ENCODE measurements at places on chromosomes 7 and 10.

DNA sequence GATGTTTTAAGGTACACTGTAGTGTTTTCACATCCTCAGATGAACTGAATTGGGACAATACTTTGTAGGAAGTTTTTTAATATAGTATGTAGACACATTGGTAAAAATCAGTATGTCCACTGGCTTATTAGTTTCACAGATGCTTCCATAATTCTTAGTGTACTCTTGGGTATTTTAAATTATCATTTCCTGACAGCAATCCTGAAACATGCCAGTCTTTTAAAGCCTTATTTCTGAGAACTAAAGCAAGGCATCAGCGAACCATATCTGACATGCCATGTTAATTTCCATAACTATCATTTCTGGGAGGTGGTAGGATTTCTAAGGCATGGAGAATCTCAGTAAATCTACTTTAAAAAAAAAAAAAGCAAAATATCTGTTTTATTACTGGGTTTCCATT, 266.4 kb downstream of the ADK start:
- no peak for DNase-seq

- DNase-seq: no peak
Measured at GRCh38 chr10:33160151-33160550, 174.3 kb downstream of the NRP1 start.

DNA sequence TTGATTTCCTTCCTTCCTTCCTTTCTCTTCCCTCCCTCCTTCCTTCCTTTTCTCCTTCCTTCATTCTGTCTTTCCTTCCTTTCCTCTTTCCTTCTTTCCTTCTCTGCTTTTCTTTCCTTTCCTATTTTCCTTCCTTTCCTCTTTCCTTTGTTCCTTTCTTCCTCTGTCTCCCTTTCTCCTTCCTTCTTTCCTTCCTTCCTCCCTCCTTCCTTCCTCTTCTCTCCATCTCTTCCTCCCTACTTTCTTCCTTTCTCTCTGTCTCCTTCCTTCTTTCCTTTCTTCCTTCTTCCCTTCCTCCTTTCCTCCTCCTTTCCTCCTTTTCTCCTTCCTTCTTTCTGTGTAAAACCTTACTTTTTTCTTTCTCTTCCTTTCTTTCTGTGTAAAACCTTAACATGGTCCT, 32.3 kb upstream of the NPTX2 start:
- DNase-seq: no peak

- no peak for DNase-seq
Measured at GRCh38 chr10:60955957-60956425, 12.0 kb upstream of the RHOBTB1 start.

DNA sequence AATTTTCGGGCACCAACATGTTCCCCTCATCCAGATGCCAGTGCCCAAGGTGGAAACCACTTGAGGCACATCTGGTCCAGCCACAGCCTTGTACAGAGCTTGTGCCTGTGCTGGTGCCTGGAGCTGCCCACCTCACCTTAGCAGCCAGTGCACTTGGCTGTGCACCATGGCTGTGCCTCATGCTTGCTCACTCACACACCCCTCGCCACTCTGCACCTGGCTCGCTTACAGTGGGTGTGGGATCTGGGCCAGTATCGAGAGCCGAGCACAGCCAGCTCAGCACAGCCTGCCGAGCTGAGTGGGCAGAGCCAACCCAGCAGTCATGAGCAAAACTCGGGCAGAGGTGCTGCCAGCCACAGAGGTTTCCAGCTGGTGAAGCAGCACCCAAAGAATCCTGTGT, 139.9 kb upstream of the NUPR2 start:
- DNase-seq: no peak
